A673 (cell line): ENCODE measurements at places on chromosomes 5 and 9.

DNA sequence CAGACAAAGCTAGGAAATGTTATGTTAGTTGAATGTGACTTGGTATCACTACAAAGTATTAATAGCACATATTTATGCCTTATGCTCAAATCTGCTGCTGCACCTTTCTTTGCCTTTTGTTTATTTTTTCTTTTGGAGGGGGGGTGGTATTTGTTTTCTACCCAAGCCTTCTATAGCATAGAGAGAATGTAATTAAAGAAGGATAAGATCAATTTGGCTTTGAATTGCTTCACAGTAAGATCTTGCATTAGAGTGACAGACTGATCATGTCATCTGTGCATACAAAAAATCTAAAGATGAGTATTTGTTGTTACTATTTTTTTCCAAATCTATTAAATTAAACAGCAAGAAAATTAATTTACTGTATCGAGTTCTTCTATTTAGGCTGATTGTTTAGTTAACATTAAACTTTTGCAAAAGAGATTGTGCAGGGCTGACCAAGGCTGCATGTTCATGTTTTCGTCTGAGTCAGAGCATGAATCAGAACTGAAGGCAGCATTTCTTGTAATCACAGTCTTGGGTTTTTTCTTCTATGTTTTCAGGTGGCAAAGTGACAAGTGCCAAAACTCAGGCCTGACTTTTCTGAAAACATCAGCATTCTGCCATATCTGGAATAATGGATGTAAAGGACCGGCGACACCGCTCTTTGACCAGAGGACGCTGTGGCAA, 1007.1 kb upstream of the WWC1 start:
- DNase-seq = no peak

DNA sequence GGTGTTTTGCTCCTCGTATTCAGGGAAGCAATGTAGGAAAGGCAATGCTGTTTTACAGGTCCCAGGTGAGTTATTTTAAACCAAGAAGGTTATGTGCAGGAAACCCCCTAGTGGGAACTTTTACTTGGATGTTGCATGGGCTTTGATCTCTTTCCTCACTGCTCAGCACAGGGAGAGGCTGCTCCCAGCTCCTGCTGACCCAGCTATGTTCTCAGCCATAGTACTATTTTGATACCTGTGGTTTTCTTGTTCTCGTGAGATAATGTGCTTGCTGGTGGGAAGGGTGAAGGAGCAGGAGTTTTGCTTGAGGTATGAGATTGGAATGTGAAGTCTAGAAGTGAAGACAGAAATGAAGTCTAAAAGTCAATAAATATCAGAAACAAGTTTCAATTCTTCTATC, 265.6 kb upstream of the FBXL7 start:
- DNase-seq = no peak

DNA sequence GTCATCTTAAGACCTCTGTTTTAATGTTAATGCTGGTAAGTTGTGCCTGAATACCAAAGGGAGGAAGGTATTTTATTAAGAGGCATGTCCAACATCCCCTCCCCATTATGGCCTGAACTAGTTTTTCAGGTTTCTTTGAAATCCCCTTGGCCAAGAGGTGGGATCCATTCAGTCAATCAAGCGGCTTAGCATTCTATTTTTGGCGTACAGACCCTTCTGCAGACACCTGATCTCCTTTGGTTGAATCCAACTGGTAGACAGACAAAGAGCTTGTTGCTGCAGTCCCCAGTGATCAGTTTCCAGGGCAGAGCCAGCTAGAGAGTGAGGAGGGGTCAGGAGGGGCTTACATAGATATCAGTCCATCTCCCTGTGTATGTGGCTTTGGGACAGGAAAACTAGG, 7.9 kb upstream of the KCNMB1 start:
- no peak for DNase-seq

- no peak for DNase-seq
Observed at GRCh38 chr5:88964831-88965230, 81.8 kb upstream of the MEF2C start.
